CD4-positive, alpha-beta T cell treated with Interleukin-17A for 4 hours (primary cell): ENCODE measurements at places on chromosomes 11 and 22.

GRCh38 chr22:27394806-27395404 lies 406.7 kb downstream of the MN1 start:
- no peak for DNase-seq

GRCh38 chr11:35348898-35349687 lies 70.3 kb downstream of the SLC1A2 start:
- DNase-seq = peak; percentile 17

DNA sequence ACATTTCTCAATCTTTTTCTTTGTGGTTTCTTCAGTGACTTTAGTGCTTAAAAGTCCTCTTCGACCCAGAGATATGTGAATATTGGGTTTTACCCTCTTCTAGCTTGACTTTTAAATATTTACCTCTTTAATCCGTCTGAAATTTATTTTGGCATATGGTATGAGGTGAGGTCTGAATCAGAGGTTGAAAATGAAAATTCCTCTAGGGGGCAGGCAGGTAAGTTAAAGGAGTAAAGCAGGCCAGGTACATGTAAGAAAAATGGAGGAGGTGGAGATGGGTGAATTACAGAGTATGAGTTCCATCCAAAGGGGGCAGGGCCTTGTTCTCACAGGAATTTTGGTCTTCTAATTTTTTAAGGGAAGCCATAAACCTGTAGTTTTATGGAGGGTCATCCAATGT lies 263.8 kb upstream of the NARS2 start:
- DNase-seq = no peak

GRCh38 chr11:118914987-118915386 lies 10.7 kb downstream of the BCL9L start:
- DNase-seq = peak; percentile 10

DNA sequence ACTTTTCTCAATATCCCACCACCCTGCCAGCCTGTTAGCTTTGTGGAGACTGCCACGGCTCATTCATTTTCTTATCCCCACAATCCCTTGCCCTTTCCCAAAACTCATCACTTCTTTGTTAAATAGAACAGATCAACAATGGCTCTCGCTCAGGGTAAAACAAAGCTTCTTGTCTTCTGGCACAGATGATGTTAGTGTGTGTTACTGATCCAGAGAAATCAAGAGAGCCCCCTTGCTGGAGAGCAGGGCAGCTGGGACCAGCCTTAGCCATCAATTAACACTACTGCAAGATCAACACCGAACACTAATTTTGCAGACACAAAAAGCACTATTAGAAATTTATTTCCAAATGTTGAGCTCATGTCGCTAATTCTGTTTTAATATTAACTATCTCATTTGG lies 420.9 kb downstream of the TENM4 start:
- no peak for DNase-seq
